GM10248 (cell line): ENCODE measurements at places on chromosomes 4 and X.
A peak's percentile ranks its signal among the peaks of the same experiment; 100 is the strongest.

GRCh38 chrX:119763181-119763580 lies 4.8 kb downstream of the SOWAHD start:
- no peak for DNase-seq

GRCh38 chr4:102687373-102687981 lies 73.3 kb downstream of the MANBA start:
- DNase-seq = peak; percentile 56

DNA sequence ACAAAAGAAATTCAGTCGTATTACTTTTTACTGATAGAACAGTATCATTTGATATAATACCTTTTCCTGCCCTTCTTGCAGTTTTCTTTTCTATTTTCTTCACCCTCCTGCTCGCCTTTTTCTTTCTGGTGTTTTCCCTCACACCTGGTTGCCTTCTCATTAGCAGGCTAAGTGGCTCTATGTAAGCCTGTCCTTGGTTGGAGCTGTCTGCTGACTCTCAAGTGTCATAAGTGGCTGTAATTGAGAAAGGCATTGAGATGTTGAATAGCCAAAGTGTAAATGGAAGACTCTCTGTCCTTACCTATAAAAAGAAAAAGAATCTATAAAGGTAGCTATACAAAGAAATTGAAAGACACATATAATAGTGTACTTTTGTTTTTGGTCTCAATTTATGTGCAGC lies 180.7 kb downstream of the ADGRL3 start:
- no peak for DNase-seq

DNA sequence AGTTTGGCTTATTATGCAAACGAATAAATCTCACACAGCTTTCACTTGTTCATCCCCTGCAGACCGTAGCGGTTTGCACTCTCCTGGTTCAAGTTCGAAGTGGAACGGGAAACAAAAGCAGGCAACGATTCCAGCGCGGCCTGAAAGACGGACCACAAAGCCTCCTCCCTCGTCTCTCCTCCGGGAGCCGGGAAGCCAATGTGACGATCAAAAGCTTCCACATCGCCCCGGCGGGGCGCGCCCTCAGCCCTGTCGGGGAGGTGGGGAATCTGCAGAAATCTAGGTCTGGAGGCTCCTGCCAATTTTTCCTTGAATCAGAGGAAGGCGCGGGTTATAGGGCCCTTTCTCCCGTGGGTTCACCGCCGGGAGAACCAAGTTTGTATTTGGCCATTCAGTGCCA lies 16.9 kb upstream of the ZIC3 start:
- no peak for DNase-seq

DNA sequence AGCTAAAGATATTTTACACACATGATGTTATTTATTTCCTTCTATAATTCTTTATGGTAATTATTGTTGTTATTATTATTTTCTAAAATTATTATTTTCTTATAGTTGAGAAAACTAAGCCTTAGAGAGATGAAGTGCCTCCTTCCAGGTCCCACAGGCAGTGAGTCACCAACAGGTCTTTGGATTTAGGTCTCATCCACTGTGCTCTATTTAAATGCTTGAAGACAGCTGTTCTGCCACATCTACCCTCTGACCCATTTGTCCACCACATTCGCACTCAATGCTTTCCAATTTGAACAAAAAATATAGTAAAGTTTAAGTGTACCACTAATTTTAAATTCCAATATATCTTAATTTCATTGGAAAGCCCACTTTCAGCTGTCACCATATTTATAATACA lies 566.4 kb downstream of the PPARGC1A start:
- no peak for DNase-seq

DNA sequence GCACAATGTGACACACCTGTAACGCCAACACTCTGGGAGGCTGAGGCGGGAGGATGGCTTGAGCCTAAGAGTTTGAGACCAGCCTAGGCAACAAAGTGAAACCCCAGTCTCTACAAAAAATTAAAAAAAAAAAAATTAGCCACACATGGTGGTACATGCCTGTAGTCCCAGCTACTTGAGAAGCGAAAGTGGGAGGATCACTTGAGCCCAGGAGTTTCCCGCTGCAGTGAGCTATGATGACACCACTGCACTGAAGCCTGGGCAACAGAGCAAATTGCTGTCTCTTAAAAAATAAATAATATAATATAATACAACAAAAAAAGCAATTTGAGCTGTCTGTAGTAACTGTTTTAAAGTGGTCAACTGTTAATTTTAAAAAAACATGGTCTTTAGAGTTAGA lies 13.2 kb downstream of the SPOCK3 start:
- no peak for DNase-seq

DNA sequence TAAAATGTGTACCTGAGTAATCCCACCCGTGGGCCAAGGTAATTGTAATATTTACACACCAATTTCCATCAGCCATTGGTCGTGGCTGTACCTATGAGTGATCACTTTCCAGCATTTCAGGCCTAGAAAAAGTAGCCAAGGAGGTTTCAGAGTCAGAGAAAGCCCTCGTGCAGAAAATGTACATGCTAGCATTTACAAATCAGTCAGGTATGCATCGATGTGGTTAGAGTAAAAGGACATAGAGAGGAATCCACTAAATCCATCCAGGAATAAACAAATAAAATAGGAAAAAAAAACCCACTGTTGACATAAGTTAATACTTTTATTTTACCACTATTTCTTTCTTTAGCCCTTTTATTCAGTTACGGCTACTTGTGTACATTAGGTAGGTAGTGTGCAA lies 256.8 kb downstream of the TRIML1 start:
- no peak for DNase-seq

DNA sequence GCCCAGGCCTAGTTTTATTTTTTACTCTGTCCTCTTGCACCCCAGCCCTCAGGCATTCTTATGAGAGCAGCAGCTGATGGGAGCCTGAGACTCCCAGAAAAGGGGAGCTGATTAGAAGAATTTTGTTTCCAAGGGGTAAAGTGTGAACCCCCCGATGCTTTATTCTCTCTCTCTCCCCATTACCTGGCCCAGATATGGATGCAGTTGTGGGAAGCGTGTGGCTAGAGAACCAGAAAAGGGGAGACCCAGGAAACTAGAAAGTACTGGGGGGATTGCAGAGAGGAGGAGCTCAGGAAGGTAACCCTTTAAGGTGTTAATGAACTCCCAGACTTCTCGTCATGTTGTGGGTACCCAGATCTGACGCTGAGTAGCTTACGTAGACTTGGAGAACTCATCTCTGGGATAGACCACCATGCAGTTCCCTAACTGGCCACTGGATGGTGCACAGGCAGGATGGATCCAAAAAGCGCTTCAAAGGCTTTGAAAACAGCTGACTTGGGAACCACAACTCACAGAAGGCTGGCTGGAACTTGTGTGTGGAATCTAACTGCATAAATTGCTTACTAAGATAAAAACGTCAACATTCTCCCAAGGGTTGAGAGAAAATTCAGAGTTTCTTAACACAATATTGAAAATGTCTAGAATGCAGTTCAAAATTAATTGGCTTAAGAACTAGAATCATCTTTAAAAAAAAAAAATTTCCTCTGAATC lies 64.7 kb downstream of the TBC1D14 start:
- DNase-seq = peak; percentile 74

DNA sequence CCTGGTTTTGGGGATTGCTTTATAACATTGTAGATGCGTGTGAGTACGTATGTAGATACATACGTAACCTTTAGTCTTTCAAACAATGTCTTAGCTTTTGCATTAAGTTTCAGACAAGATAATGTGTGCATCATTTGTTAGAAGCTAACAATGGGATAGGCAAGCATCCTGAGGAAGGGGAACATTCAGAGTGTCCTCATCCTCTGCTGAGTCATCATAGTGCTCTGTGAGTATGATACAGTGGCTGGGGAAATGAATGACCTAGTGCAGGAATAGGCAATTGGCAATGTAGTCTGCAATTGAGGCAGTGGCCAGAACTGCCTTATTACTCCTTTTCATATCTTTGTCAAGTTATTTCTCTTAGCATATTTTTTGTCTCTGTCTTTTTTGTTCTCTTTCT lies 7.3 kb downstream of the NAP1L5 start:
- DNase-seq = no peak

DNA sequence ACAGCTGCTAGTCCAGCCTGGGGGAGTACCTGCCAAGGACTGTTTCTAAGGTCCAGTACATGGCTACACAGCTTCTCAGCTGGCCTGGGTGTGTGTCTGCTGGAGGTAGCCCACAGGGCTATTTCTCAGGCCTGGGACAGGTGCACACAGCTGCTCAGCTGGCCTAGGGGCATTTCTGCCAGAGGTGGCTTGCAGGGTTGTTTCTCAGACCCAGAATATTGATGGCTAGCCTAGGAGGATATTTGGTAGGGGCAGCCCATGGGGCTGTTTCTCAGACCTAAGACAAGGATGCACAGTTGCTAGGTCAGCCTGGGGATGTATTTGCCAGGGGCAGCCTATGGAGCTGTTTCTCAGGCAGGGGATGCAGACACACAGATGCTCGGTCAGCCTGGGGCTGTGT lies 29.4 kb downstream of the RAB28 start:
- no peak for DNase-seq

DNA sequence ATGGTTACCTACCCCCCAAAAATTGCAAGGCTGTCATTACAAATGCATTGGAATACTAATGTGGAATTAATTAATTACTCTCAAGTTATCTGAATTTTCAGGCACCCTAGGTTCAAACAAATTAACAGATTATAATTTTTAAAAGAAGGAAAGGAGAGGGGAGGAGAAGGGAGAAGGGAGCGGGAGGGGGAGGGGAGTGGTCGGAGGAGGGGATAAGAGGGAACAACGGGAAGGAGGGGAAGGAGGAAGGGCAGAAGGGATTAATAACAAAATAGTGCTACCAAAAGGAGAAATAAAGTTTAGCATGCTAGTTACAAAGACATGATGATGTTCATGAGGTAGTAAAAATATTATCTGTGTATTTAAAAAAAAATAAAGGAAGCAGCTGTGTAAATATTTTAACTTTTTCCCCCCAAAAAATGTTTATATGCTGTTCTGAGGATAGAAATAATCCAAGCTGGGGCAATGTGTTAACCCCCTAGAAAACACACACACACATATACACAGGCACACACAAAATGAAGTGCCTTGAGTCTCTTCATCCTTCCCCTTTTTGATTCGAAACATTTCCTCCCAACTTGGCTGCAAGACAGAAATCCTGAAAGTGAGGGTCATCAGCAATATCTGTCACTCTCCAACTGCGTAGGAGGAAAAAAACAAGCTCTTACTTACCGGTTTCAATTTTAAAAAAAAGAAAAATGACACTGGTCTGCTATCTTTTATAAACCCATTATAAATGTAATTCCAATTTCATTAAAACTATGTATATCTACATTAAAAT lies 58.8 kb downstream of the PPP3CA start:
- no peak for DNase-seq

DNA sequence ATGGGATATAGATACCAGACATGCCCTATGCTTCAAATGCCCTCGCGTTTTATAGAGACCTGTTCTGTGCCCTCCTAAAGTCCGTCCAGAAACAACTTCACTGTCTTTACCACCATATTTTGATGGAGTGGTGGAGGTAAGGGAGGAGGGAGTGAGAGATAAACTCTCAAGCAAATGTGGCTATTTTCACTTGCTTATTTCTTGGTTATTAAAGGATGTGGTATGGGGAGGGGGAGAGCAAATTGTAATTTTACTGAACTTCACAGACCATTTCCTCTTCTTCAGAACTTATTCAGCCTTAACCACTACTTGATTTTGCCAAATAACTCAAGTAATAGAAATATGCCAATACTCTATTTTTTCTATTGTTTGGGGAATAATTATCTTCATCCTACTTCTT lies 31.5 kb downstream of the GPR174 start:
- no peak for DNase-seq

DNA sequence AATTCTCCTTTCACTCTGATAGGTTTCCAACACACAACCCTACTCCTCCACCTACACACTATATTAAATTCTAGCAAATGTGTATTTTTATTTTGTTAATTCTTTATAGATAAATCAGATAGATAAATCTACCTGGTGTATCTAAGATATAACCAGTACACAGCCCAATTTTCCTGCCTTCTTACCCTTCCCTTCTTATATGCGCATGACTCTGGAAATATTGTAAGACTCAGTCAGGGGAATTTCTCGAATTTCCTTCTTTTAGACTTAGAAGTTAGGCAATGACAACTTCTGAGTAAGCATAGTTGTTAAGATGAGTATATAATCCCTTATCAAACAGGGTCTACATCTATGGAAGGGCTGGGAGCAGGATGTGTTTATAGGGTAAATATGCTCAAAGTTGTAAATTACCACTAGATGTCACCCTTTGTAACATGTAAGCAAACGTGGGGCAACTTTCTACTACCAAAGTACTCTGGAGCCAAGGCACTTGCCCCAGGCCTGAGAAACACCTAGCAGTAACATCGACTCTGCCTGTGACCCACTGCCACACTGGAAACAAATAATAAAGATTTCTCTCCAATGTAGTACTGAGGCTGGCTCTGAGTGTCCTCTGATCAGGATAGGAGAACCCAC lies 444.7 kb downstream of the IQCM start:
- DNase-seq = peak; percentile 16

GRCh38 chrX:65667157-65667502 lies 324 bp upstream of the MSN start:
- DNase-seq = no peak

DNA sequence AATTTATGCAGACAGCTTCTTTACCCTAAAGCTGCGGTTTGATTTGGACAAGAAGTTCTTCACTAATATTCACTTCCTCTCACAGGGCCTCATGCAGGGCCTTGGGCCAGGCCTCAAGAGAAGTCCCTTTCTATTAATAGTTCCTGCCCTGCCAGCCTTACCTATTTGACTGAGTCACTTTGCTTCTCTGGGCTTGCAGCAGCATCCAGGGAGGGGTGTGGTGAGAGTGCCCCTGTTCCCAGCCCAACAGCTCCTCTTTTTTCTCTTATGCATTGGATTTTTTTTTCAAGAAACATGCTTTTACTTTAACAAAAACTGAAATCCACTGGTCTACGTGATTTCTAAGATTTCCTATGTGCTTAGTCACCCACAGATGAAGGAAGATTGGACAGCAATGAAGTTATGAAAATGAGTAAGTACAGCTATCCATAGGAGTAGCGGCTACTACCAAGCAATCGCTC lies 26.7 kb downstream of the FAM156B start:
- DNase-seq = peak; percentile 26
